Pancreas (tissue), 10 donors: ENCODE measurements at places on chromosomes 11 and 22. TPM values are rescaled to one million over a fixed set of nuclear protein-coding genes. Genes with fewer than 3 reads are reported as not detected.

GRCh38 chr11:125871391-125872137, 15.9 kb upstream of the HYLS1 start:
- H3K4me1 ChIP-seq: no peaks in the 10 kb centered on the region
- H3K27ac ChIP-seq: no peak overlapping the region
- no peaks in the 10 kb centered on the region for H3K36me3 ChIP-seq
- H3K4me3 ChIP-seq: no peak overlapping the region

GRCh38 chr22:24585461-24585860, 7.4 kb downstream of the LRRC75B start:
- H3K27ac ChIP-seq: peak overlapping the region; percentile 37
- no peaks in the 10 kb centered on the region for H3K36me3 ChIP-seq
- H3K4me3 ChIP-seq: no peak overlapping the region
- no peaks in the 10 kb centered on the region for H3K27me3 ChIP-seq
- peaks cover 12% of the 10 kb centered on the region for H3K4me1 ChIP-seq

DNA sequence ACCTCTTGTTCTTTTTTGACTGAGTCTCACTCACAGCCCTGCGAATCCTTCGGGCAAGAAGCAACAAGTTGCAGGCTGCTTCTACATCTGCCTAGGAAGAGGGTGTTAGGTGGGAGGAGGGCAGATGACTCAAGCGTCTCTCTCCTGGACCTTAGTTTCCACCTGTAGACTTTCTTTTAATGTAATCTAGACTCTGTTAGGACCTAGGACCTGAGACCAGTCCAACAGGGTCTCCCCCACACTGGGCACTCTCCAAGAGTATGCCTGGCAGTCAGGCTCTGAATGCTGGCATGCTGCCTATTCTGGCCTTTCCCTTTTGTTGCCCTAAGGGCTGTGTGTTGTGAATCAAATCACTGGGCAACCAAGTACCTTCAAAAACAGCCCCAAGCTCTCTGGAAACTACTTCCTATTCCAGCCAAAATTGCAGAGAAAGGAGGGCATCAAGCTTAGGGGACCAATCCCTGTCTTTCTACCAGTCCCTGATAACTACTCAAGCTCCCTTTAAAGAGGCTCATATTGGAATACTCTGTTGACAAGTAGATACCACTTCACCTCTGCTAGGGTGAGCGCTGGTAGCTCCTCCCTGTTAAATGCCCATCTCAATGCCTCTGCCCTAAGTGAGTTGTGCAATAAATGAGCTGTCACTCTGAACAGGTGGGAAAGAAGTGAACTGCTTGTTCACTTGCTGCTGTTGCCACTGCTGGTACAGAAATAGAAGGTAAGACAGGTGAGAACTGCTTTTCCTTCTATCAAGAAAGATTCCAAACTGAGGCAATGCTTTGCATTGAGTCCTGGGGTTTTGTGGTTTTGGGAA, at the start of gene BBOX1:
Gene BBOX1, plus strand, starts transcription at position 514 of the 814 bp plus-strand sequence. CDS start 14,616 bp downstream, outside the sequence.
- no peaks in the 10 kb centered on the region for H3K36me3 ChIP-seq
- H3K4me1 ChIP-seq: no peaks in the 10 kb centered on the region
- no peak within 1 kb of the TSS for H3K4me3 ChIP-seq

GRCh38 chr11:85935751-85936150, 80.6 kb downstream of the CCDC83 start:
- H3K36me3 ChIP-seq: no peaks in the 10 kb centered on the region
- peak; percentile 55 for DNase-seq
- H3K4me1 ChIP-seq: no peaks in the 10 kb centered on the region
- H3K4me3 ChIP-seq: no peak overlapping the region
- no peak overlapping the region for H3K27ac ChIP-seq
- H3K27me3 ChIP-seq: no peaks in the 10 kb centered on the region

GRCh38 chr11:44577231-44577830, 11.9 kb downstream of the CD82 start:
- DNase-seq: no peak
- H3K27ac ChIP-seq: no peak overlapping the region
- H3K27me3 ChIP-seq: no peaks in the 10 kb centered on the region

GRCh38 chr11:73321604-73322381, 13.7 kb downstream of the ARHGEF17 start:
- H3K4me3 ChIP-seq: no peak overlapping the region
- no peaks in the 10 kb centered on the region for H3K4me1 ChIP-seq
- DNase-seq: peak; percentile 58
- no peaks in the 10 kb centered on the region for H3K36me3 ChIP-seq
- H3K27ac ChIP-seq: peak overlapping the region; percentile 33

DNA sequence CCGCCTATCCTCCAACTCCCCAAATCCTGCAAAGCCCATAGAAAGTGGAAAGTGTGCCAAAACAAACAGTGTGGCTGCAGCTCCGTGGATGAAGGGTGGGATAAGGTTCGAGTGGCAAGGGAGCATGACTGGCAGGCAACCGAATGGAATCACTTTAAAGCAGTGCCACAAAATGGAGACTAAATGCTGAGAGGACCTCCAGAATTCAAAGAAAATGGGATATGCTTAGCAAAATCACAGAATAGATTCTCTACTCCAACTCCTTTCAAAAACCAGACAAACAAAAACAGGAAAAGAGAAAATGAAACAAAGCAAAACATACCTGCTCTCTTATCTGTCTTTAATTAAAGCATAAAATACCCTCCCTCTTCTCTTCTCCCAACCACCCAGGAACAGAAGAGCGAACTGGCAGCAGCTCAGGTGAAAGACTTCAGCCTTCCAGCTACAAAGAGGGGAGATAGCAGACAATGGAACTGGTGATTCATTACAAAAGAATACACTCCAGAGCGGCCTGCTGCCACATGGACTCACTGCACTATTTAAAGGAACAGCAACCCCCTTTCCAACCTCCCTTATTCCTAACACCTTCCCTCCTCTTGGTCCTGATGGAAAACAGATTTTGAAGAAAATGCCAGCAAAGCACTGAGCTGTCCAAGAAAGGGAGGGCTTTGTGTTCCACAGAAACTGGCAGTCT, 118.5 kb downstream of the APOL5 start:
- peak overlapping the region; percentile 32 for H3K4me3 ChIP-seq
- H3K27me3 ChIP-seq: no peaks in the 10 kb centered on the region
- H3K4me1 ChIP-seq: peaks cover 25% of the 10 kb centered on the region
- H3K27ac ChIP-seq: no peak overlapping the region
- H3K36me3 ChIP-seq: no peaks in the 10 kb centered on the region
- DNase-seq: no peak

DNA sequence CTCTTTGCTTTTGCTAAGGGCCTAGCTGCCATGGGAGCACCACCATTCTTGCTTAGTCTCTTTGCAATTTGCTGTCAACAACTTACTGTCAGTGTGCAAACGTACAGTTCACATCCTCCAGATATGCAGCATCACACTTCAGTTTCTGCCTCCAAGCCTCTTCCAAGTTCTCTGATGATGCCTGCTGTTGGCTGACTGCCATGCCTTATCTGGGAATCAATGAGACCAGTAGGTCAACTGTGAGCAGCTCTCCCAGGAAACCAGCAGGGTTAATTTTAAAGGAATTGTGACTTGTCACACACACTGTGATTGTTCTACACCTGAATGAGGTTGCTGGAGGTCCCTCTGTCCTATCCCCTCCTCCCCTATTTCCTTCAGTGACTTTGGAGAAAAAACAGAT, 56.0 kb downstream of the COPB1 start:
- peaks cover 6% of the 10 kb centered on the region for H3K4me1 ChIP-seq
- no peak overlapping the region for H3K27ac ChIP-seq
- DNase-seq: peak; percentile 38
- H3K4me3 ChIP-seq: no peak overlapping the region
- H3K27me3 ChIP-seq: no peaks in the 10 kb centered on the region

GRCh38 chr11:11512929-11513328, 108.9 kb downstream of the GALNT18 start:
- no peak overlapping the region for H3K27ac ChIP-seq
- no peaks in the 10 kb centered on the region for H3K27me3 ChIP-seq
- no peak overlapping the region for H3K4me3 ChIP-seq
- no peak for DNase-seq
- H3K4me1 ChIP-seq: no peaks in the 10 kb centered on the region

DNA sequence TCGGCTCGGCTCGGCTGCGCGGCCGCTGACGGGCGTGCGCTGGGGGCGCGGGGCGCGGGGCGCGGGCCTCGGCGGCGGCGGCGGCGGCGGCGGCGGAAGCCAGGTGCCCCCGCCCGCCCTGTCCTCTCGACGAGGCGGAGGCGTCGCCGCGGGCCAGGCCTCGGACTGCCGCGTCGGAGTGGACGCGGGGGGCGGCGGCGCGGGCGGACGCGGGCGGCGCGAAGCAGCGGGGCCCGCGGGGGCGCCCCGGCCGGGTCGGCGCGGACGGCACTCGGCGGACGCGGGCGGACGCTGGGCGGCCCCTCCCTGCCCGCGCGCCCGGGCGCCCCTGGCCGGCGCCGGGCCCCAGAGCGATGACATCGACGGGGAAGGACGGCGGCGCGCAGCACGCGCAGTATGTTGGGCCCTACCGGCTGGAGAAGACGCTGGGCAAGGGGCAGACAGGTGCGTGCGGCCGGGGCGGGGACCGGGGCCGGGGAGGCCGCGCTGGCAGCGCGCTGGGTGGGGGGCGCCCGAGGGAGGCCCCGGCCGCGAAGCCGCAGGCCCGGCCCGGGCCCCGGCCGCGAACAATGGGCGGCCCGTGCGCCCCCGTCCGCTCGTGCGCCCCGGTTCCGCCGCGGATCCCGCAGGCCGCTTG, at the start of gene BRSK2:
Gene BRSK2, plus strand, starts transcription at position 3 of the 637 bp plus-strand sequence. Its CDS starts 351 bp downstream, at position 354.
- no peaks in the 10 kb centered on the region for H3K36me3 ChIP-seq
- DNase-seq: peak; percentile 85
- no peaks in the 10 kb centered on the region for H3K4me1 ChIP-seq
- peak within 1 kb of the TSS; percentile 74 for H3K27ac ChIP-seq
- peak within 1 kb of the TSS; percentile 40 for H3K4me3 ChIP-seq
- H3K27me3 ChIP-seq: no peaks in the 10 kb centered on the region

DNA sequence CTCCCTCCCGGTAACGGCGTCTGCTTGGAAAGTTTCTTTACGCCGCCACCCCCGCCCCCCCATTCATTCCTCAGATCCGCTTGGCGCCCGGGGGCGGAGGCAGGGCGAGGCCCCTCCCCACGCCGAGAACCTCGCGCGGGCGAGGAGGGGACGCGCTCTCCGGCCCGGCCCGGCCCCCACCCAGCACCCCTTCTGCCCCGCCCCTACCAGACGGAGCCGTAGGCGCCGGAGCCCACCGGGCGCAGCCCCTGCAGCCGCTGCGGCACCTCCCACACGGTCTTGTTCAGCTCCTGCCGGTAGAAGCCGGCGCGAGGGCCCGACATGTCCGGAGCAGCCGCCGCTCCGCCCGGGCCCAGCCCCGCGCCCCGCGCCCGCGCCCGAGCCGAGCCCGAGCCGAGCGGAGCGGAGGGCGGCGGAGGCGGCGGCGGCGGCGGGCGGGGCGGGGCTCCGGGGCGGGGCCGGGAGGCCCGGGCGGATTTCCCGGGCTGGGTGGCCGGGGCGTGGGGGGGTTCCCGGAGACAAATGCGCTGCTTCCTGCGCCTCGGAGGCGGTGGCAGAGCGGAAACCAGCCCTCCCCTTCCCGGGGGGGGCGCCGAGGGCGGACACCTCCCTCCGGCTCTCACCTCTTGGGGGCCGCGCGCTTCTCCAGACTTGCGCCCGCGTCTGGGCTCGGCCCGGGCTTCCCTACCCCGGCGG, at the start of gene MAPK11:
Gene MAPK11, minus strand, starts transcription at position 411 of the 696 bp plus-strand sequence. Its CDS starts 88 bp downstream, at position 323.
- no peak within 1 kb of the TSS for H3K27ac ChIP-seq
- peaks cover 26% of the 10 kb centered on the region for H3K4me1 ChIP-seq
- peak within 1 kb of the TSS; percentile 40 for H3K4me3 ChIP-seq
- DNase-seq: no peak
- no peaks in the 10 kb centered on the region for H3K27me3 ChIP-seq

DDX25 gene
- total RNA-seq: 0.98 TPM

CDKN1C gene
- 23.1 TPM for total RNA-seq
